CD4-positive, CD25-positive, alpha-beta regulatory T cell (primary cell): ENCODE measurements at places on chromosomes 6 and 20.
A peak's percentile ranks its signal among the peaks of the same experiment; 100 is the strongest.

GRCh38 chr20:38278131-38278530, 17.6 kb upstream of the KIAA1755 start:
- DNase-seq: no peak

DNA sequence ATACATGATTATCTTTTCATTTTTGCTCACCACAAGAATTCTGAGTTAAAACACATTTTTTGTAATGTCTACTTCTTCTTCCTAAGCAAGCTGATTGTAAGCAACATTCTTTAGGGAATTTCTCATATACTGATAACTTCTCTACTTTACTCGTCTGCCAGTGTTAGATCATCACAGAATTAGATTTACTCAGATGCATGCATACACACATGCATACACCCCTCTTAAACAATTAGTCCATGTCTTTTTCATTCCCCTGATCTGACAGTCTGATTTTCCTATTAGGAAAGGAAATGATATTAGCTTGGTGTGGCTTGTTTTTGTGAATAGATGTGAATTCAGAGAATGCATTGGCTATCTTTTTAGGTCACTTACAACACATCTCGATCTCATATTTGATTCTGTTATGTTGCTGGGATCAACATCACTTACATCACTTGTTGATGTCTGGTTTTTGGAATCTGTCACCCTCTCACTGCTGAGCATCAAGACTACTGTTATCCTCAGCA, 91.4 kb downstream of the FIG4 start:
- no peak for DNase-seq

- no peak for DNase-seq
Observed at GRCh38 chr6:128343706-128344105, 176.7 kb downstream of the PTPRK start.

DNA sequence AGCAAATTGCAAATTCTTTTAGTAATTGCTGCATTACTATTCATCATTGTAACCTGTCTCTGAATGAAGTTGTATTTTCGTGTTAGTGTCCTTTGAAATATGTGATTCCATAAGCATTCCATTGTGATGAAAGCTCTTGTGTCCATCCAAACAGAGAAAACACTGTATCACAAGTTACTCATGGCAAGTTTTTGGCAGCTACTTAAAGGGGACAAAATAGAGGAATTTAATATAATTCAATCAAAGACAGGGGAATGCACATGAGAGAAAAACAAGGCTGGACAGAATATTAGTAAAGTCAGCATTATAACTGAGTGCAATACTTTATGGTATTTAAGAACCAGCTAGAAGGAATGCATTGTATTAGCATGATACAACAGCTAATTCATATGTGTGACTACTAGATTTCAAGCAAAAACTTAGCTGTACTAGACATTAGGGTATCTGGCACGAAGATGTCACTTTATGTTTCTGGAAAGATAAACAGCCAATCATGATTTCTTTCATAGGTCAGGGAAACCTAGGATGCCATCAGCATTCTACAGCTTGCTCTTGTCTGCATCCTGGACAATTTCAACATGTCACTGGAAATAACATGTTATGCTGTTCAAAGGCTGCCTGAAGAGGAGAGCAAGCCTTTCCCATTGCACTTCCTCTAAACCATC, 270.6 kb upstream of the MARCKS start:
- DNase-seq: no peak

DNA sequence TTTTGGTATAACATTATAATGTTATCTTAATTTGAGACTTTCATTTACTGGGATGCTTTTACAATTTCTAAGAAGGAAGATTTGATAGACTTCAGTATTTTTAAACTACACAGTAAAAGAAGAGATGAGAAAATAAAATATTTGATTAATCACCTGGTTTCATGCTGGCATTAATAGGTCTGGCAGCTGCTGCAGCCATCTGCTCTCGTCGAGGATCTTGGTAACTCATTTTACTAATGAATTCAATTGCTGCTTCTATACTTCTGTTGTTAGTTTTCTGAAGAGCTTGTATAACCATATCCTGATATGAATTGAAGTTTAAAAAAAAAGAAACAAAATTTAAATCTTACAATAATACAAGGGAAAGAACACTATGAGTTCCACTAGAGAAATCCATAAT, 23.0 kb downstream of the LATS1 start:
- DNase-seq: no peak

- no peak for DNase-seq
Observed at GRCh38 chr6:150604467-150604866, 4.8 kb downstream of the PLEKHG1 start.

DNA sequence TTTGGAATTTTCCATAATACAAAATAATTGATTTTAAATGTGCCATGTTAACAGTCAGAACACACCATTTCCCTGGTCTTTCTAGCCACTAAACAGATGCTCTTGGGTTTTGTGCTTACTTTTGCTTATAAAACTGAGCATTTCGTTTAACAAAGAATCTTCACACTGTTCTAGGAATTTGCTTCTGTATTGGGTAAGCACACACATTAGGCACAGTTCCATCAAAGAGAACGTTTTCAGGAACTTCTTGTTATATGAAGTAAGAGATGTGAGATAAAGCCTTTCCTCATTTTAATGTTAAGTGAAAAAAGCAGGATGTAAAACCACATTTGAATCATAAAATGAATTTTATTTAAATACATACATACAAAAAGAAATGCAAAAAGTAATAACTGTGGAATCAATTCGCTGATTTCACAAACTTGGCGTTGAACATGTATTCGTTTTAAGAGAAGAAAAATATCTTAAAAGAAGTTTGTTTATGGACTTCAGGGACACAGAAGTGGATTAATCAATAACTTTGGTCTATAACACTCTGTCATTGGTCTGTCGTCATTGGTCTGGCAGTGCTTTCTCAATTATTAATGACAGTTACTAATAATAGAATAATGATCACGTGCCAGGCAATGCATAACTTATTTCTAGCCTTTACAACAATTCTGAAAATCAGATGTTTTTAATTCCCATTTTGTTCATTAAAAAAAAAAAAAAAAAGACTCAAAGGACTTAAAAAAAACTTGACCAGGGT, 199.9 kb upstream of the PRDM1 start:
- DNase-seq: peak; percentile 53

- DNase-seq: peak; percentile 39
Observed at GRCh38 chr6:143337201-143337949, 113.1 kb downstream of the ADAT2 start.

GRCh38 chr6:81690073-81690472, 62.4 kb downstream of the TENT5A start:
- no peak for DNase-seq

DNA sequence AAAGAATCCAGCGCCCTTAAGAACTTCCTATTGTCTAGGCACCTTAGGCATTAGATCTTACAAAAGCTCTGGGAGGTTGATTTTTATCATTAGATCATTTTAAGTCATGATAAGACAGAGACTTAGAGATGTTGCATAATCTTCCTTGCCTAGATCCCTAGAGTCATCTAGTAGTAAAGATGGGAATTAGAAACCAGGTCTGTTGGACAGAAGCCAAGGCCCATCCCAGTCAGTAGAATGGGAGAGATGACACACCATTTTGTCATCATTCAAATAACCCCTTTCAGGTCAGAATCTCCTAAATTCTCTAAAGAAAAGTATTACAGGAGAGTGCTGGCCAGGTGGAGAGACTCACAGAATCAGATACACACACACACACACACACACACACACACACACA, 579.1 kb downstream of the BMP2 start:
- DNase-seq: no peak
